ENCODE measurements at places on chromosomes 2 and 18.

DNA sequence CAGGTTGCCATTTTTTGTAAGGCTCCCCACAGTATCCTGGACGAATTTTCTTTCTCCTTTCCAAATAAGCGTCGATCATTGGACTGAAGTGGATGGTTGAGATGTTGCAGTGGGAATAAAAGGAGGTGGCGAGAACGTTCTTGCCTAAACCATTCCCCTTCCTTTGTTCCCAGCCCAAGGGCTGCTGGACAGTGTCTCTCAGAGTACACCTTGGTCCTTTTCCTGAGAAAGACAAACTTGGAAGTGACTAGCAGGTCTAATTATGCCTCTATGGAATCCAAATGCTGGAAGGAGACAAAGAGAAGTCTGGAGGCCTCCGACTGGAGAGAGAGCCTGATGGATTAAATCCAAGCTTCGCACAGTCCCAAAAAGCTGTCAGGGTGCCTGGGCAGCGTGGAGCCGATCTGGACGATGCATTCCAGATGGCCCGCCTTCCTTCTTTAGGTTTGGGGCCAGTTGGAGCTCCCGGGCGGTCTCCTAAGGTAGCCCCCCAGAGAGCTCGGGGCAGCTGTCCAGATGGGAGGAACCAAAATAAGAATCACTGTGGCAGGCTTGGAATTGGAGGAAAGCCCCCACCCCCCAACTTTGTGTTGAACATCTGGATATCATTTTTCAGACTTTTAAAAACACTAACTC, 186.8 kb downstream of the TMEM247 start:
- no peak for DNase-seq

- no peak for DNase-seq
Observed at GRCh38 chr18:59358414-59358711, 702 bp downstream of the LMAN1 start.

GRCh38 chr2:217707131-217707611, 295.6 kb downstream of the TNS1 start:
- no peak for DNase-seq

DNA sequence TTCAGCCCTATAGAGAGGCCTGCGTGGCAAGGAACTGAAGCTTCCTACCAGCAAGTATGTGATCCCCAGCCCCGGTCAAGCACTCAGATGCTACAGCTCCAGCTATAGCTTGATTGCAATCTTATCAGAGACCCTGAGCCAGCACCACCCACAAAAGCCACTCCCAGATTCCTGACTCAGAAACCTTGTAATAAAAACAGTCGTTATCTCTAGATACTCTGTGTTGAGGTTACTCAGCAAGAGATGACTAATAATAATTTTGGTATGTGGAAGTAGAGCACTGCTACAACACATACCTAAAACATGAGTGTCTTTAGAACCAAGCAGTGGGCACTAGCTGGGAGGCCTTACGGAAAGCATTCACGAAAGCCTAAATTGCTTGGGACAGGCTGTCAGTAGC, 216.9 kb downstream of the UXS1 start:
- no peak for DNase-seq

DNA sequence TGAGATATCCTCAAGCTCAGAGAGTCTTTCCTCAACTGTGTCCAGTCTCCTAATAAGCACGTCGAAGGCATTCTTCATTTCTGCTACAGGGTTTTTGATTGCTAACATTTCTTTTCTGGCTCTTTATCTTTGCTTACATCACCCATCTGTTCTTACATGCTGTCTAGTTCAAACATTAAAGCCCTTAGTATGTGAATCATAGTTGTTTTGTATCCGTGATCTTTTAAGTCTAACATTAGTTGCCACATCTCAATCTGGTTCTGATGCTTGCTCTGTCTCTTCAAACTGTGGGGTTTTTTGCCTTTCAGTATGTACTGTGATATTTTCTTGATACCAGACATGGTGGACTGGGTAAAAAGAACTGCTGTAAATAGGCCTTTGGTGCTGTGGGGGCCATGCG, 235.2 kb downstream of the SH3RF3 start:
- no peak for DNase-seq

GRCh38 chr2:156818221-156818620, 382.0 kb downstream of the GPD2 start:
- DNase-seq, result no peak

- no peak for DNase-seq
Observed at GRCh38 chr2:237218756-237219155, 133.1 kb downstream of the COPS8 start.

DNA sequence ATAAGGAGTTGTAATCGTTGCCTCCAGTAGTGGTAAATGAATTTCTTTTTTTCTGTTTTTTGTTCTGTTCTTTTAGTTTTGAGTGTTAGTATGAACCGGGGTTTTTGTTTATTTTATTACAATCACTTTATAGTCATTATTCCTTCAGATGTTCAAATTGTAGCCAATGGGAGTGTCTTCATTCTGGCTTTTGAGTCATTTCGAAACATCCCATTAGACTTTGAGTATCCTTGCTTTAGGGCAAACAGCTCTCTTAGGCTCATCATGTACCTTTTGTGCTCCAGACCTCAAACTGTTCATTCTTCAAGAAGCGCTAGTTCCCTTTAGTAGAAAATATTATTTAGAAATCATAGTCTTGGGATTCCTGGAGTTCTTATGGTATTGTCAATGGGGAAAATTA, 54.2 kb upstream of the PAX3 start:
- no peak for DNase-seq

Data from activated naive CD4-positive, alpha-beta T cell treated with anti-CD3 and anti-CD28 coated beads, Interleukin-2, amount 50 U/mL, for 72 hours (primary cell).